IMR-90 (cell line): ENCODE measurements at places on chromosomes 4 and X. TPM values are rescaled to one million over a fixed set of nuclear protein-coding genes. Genes with fewer than 3 reads are reported as not detected.

Gene ANXA10
- 0.72 and 1.1 TPM in 2 replicates for total RNA-seq

DNA sequence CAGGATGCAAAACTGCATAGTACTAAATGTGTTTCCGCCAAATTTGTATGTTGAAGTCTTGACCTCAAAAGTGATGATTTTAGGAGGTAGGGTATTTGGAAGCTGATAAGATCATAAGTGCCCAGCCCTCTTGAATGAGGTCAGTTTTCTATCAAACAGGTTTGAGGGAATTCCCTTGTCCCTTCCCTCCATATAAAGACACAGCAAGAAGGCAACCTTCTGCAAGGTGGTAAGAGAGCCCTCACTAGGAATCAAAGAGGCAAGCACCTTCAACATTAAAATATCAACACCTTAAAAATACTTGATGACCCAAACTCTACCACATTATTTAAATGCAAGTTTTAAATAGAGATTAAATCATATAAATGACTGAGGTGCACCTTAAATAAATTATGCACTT is 288.6 kb downstream of the EPHA5 start:
- no peak for DNase-seq

- DNase-seq: no peak
Measured at GRCh38 chrX:9339603-9340491, 125.0 kb upstream of the TBL1X start.

DNA sequence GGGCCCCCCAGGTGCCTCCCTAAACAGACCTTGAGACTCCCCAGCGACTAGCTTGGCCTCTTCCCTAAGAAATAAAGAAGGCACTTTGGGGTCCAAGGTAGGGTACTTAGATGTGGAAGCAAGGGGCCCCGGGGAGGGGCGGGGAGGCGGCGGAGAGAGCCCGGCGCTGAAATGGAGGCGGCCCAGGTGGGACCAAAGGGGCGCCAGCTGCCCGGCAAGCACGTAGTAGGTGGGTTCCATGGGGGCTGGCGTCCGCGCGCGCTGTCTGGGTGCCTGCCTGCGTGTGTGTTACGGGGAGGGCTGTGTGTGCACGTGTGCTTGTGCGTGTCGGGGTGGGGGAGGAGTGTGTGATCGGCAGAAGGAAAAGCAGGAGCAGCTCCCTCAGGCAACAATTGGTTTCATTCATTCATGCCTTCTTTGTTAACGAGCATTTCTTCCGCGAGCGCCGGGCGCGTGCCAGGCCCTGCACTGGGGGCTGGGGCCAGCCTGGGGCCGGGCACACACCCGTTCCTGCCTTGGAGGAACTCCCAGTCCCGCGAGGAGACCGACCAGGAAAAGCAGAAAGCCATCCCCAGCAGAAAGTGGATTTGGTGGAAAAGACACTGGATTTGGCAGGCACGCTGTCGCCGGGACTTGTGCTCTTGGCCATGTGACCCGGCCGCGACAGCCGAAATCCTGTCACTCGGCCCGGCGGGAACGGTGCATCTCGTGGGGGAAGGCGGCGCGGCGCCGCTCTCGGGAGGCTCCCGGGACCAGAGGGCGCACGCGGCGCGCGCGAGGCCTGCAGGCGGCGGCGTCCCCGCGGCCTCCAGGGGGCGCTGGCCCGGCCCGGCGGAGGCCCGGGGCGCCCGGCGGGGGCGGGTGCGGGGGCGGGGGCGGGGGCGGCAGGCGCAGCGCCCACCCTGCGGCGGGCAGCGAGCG is 3.3 kb upstream of the DUSP9 start:
- DNase-seq: no peak

GRCh38 chr4:71229477-71230270 is 109.1 kb upstream of the SLC4A4 start:
- DNase-seq: peak; percentile 81
